ENCODE measurements at places on chromosomes 6 and 20. TPM values are rescaled to one million over a fixed set of nuclear protein-coding genes. Genes with fewer than 3 reads are reported as not detected.

GRCh38 chr6:141946502-141946901 is 186.2 kb upstream of the GJE1 start:
- DNase-seq = no peak

DNA sequence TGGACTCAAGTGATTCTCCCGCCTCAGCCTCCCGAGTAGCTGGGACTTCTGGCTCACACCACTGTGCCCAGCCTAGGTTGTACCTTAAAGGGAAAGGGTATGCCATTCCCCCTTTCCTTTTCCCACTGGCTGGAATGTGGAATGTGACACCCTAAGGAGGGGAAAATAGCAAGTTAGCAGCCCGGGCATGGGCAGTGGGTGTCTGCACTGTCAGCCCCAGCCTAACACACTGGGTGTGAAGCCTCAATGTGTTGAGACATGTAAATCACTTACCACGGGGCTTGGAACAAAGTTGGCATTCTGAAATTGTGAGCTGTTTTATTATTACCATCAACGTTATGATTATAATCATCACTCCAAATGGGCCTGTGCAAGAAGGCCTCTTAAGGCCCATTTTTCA is 80.8 kb upstream of the PTPN1 start:
- no peak for DNase-seq

DNA sequence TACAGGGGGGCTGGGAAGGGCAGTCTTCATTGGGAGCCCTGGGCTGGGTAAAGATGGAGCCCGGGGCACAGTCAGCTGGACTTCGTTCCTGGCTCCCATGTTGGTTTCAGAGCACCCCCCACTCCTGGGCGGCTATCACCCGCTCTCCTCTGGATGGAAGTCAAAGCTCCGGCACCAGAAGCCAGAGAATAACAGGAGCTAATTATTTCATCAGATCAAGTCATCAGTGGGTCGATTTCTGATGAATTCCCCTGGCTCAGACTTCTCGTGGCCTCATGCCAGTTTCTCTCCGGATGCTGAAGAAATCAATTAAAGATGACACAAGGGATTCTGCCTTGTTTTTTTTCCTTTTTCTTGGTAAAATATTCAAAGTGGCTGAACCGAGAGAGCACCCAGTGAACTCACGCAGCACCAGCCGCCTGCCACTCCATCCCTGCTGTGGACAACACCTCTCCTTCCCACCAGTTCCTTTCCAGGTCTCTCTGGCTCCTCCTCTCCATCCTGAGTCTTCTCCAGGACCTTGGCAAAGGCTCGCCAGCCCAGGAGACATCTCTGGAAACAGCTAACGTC is 22.5 kb downstream of the SULF2 start:
- DNase-seq = peak; percentile 53

DNA sequence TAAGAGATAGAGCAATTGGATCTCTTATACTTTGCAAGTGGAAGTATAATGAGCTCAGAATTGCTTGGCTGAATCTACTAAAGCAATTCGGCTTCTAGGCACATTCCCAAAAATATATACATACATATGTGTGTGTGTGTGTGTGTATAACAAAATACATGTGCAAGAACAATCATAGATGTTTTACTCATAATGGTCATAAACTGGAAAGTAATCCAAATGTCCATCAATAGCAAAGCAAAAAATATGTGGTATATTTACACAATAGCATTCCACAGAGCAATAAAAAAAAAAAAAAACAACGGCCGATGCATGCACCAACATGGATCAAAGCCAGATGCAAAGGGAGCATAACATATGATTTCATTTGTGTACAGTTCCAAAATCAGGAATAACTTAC is 707.9 kb downstream of the RFPL4B start:
- peak; percentile 52 for DNase-seq

DNA sequence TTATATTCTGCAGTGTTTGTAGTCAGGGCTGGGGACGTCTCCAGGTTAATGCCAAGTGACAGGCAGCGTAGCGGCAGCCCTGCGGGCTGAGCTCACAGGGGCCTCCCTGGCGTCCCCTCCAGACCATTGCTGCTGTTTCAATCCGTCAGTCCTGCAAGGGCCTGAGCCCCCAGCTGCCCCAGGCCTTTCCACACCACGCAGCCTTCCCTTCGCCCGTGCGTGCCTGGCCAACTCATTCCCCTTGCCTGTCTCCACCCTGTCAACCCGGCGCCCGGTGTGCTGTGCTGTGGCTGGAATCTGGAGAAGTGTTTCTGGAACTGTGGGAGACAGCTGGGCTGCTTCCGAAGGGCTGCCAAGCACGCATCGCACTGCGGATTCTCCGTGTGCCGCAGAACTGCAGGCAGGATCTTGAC is 11.9 kb downstream of the BHLHE23 start:
- DNase-seq = no peak

DNA sequence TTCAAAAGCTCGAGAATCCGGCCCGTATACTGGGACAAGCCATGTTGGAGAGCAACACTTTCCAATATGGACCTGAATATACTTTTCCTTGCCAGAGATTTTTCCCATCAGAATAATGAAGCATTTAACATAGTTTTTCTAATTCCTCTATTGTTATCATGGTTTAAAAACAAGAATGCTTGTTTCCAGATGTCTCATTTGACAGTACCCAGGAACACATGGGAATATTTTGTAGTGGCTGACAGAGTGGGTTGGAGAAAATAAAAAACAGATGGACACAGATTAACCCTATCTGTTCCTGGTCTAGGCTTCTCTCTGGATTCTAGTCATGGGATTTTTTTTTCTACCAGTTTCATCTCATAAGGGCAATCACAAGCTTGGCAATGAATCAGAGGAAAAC is 164.8 kb upstream of the CEP162 start:
- peak; percentile 6 for DNase-seq

DNA sequence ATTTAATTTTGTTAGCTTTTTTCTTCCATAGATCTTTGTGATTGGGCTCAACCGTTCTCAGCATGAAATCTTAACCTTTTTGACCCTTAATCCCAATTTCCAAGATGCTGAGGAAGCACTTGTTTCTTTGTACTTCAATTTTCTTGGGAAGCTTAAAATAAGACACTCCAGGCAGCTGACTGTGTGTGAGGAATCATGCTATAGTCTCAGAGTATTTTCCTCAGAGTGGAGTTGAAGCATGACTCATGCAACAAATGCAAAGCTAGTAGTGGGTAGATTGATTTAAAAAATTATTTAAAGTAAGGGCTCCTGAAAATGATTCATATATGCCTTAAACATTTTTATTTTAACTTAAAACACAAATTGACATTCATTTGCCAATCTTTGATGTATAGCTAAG is 168.7 kb downstream of the BTBD3 start:
- DNase-seq = no peak

GRCh38 chr6:6766230-6766905 is 177.8 kb downstream of the LY86 start:
- DNase-seq = no peak

DNA sequence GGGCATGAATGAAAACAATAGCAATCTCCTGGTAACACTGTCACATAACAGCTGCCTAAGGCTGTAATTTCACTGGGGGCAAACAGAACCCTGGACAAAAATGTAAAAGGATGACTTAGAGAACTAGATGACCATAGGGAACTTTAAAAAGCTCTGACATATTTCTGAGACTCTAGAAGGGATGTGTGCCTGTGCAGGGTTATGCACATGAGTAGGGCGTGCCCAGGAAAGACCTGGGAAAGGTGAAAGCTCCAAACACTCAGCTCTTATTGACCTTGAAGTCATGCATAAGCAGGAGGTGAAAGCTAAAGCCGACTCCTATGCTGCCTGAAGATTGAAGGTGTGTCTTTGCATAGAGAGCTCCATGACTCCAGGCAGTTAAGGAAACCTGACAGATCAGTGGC is 118.4 kb upstream of the BTBD3 start:
- peak; percentile 31 for DNase-seq

CST5 gene
- not detected for polyA plus RNA-seq

RPS6KA2 gene
- polyA plus RNA-seq = 10.9 TPM

TRMT11 gene
- polyA plus RNA-seq = 10.2 TPM

PNLDC1 gene
- polyA plus RNA-seq = not detected

FAM162B gene
- polyA plus RNA-seq = 2.5 TPM
